ENCODE measurements at places on chromosomes 3 and 15.

- no peak for DNase-seq
These were observed 17.4 kb downstream of the AADACL2 start for GRCh38 chr3:151751161-151751560.

GRCh38 chr15:32105258-32106241 is 75.2 kb downstream of the CHRNA7 start:
- DNase-seq, result no peak

DNA sequence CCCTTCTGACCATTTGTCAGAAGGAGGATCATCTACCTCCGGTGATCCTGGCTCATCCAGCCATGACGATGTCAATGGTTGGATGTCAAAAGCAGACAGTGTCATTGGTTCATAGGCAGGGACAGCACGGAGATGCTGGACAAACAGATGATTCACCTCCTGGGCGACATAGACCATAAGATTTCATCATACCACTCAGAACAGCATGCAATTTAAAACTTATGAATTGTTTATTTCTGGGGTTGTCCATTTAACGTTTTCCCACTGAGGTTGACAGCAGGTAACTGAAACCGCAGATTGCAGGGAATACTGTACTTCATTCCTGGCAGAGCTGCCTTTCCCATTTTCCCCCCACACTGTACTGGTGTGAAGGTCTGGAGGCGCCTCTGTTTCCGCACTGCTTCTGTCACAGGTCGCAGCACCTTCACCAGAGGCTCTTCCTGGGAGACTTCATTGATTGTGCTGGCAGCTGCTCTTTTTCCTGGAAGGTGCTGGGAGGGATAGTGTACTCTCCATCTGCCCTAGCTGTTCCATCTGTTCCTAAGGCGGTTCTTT is 32.5 kb upstream of the TMOD3 start:
- DNase-seq, result no peak

- DNase-seq, result no peak
These were observed 384.7 kb downstream of the NTRK3 start for GRCh38 chr15:87871731-87872320.

- no peak for DNase-seq
These were observed 154.6 kb downstream of the LRTM1 start for GRCh38 chr3:54773271-54773670.

- DNase-seq, result no peak
These were observed 906.1 kb downstream of the CADM2 start for GRCh38 chr3:85864896-85865295.
